ENCODE measurements at places on chromosomes 13 and 19.

DNA sequence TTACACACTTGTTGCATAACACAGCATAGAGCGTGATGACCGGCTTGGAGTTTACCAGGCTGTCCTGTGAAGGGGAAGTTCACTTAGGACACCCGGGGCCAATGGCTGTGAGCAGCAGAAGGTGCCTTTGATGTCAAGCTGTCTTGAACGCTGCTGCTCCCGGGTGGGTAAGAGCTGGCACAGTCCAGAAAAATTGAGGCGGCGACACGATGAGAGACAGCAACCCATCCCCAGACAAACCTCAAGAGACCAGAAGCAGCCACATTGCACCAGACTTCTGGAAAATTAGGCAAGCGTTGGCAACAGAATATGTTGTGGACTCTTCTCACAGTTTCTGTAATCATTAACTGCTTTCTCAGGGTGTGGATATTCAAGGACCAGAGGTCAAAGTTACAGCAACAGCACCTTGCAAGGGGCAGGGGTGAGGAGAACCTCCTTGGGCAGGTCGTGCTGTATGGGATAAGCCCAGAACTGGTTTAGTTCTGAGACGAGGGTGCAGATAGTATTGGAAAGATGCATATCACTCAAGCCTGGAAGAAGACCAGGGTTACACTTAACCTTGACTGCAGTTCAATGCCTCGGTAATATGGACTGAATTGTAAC, 10.1 kb downstream of the NFILZ start:
- DNase-seq: no peak

DNA sequence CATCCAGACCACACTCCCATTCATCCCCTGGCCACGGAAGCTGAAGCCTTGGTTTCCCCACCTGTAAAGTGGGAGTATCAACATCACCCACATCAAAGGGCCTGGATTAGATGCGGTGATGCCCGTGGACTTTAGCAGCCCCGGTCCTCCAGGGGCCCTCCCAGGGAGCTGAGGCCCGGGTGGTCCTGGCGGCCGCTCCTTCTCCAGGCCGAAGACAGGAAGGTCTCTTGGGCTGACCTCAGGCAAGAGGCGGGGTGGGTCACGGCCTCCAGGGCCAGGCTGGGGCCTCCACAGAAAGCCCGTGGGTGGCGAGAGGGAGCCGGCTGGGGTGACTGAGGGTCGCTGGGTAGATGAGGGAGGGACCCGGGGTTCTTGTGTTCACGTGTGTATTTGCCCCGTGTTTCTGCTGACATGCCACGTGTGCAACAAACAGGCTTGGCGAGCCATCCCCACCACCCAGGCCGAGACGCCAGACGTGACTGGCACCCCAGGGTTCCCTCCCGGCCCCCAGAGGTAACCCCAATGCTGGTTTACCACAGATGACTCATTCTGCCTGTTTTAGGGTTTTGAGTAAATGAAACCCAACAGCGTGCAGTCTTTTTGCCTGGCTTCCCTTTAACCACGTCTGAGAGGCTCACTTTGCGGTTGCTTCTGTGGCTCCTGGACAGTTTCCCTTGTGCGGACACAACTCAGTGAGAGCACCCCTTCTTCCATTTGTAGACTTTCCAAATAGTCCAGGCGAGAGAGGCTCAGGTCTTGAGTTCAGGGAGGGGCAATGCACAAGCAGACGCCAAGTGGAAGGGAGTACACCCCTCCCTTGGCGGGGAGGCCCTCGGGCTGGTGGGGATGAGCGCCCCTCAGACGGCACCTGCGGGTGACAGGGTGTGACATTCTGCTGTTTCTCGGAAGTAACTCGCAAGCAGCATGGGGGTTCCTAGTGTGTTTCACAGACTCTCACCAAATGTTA, 42.9 kb downstream of the C13orf46 start:
- DNase-seq: peak; percentile 64

DNA sequence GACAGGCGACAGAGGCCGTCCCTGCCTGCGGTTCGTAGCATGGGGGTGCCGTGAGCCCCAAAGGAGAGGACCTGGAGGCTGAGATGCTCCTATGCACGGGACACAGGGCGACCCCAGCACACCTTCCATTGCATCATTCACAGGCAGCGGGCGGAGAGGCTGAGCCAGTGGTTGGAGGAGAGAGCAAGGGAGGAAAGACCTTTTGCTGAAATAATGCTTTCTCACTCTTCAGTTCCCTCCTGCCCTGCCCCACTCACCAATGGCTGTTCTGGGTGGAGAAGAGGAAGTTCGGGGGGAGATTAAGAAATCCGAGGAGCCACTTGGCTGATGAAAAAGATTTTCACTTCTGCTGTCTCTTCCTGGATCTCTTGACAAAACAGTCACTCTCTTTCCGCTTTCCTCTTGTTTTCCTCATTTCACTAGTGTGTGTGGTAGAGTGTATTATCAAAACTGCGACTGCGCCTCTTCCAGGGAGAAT, at the start of gene NLRP12:
NLRP12 (minus strand) TSS at position 181 of the 478 bp plus-strand sequence; CDS start at position 41, 140 bp downstream.
- DNase-seq: no peak

GRCh38 chr19:15812060-15812722, 3.3 kb downstream of the OR10H1 start:
- DNase-seq: no peak

DNA sequence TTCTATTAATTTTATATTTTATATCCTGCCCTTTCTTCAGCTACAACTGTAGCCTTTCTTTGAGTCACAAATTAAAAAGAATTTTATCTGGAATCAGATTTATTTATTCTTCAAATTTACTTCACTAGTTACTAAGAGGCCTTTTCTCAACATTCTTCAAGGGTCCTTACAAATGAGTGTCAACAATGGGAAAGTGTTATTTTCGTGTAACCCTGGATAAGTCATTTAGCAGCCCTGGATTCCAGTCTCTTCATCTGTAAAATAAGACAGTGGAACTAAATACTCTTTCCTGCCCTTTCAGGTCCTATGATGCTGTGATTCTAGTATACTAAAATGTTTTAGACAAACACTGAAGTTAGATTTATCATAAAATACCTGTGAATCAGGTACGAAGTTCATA, 397.0 kb downstream of the KLF12 start:
- no peak for DNase-seq

DNA sequence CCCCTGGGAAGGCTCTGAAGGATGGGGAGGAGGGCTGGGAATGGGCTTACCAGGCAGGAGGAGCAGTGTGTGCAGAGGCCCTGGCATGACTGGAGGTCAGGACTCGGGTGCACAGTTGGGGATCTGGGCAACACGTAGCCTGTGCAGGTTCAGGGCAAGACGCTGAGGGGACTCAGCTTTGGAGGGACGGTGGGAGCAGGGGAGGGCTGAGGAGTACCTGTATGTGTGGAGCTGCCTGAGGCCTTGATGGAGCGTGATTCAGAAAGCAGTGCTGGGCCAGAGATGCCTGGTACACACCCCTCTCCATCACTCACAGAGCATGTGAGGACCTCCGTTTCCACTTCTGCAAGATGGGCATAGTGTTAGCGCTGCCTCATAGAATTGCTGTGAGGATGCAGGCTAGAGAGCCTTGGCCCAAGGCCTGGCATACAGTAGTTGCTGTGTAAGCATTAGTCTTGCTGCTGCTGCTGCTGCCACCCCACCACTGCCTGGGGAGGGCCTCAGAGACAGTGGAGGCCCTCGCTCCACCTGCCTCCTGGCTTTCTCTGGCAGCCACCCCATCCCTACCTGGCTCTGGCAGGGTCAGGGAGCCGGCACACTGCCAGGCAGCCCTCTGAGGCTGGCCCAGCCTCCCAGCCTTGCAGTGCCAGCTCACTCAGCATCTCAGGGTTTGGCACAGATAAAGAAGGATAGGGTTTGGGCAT, 2.4 kb downstream of the PAK4 start:
- no peak for DNase-seq

DNA sequence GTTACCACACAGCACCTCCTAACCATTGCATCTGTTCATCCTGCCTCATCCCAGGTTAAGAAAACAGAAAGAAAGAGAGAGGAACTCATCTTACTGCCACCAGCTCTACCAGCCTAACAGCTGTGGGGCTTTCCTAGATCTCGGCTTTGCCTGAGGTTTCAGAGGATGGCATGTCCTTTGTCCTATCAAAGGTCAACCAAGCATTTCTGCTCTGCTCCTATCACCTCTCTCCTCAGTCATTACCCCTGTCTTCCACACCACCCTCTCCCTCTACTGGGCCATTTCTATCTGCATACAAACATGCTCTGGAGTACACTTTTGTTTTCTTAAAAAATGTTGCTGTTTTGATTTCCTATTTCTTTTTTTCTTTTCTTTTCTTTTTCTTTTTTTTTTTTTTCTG, 393.3 kb downstream of the IRS2 start:
- DNase-seq: no peak
